Right renal cortex interstitium (tissue), 3 donors: ENCODE measurements at places on chromosomes 11 and 22. TPM values are rescaled to one million over a fixed set of nuclear protein-coding genes. Genes with fewer than 3 reads are reported as not detected.

CBX7 gene
- 8.2 TPM for polyA plus RNA-seq

DNA sequence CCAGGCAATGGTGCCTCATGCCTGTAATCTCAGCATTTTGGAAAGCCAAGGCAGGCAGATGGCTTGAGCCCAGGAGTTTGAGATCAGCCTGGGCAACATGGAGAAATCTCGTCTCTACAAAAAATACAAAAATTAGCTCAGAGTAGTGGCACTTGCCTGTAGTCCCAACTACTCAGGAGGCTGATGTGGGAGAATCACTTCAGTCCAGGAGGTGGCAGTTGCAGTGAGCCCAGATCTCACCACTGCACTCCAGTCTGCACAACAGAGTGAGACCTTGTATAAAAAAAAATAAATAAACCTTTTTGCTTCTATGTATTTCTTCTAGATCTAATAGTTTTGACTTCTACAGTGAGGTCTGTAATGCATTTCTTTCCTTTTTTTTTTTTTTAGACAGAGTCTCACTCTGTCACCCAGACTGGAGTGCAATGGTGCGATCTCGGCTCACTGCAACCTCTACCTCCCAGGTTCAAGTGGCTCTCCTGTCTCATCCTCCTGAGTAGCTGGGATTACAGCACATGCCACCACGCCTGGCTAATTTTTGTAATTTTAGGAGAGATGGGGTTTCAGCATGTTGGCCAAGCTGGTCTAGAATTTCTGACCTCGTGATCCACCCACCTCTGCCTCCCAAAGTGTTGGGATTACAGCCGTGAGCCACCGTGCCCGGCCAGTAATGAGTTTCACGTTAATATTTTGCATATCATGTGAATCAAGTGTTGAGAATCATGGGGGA, 18.1 kb upstream of the RDX start:
- DNase-seq: no peak

PNPLA5 gene
- polyA plus RNA-seq: 0.08 TPM

DNA sequence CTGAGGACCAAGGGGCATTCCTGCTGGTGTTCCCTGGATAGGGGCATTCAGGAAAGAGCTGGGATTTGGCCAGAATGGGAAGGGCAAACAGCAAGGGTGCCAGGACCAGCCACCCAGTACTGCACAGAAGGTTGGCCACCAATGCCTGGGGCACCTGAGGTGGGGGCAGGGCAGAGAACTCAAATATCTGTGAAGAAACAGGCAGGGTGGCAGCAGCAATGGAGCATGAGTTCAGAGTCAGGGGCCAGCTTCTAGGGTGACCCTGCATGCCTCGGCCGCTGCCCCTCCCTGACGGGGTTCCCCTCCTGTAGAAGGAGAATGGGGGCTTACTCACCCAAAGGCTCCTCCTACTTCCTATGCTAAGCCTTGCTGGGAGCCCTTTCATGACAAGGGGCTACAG, 79.3 kb upstream of the SHANK2 start:
- DNase-seq: no peak

GRCh38 chr11:76598426-76598839, 72.1 kb downstream of the LRRC32 start:
- DNase-seq: no peak

OR51A7 gene
- polyA plus RNA-seq: not detected

DNA sequence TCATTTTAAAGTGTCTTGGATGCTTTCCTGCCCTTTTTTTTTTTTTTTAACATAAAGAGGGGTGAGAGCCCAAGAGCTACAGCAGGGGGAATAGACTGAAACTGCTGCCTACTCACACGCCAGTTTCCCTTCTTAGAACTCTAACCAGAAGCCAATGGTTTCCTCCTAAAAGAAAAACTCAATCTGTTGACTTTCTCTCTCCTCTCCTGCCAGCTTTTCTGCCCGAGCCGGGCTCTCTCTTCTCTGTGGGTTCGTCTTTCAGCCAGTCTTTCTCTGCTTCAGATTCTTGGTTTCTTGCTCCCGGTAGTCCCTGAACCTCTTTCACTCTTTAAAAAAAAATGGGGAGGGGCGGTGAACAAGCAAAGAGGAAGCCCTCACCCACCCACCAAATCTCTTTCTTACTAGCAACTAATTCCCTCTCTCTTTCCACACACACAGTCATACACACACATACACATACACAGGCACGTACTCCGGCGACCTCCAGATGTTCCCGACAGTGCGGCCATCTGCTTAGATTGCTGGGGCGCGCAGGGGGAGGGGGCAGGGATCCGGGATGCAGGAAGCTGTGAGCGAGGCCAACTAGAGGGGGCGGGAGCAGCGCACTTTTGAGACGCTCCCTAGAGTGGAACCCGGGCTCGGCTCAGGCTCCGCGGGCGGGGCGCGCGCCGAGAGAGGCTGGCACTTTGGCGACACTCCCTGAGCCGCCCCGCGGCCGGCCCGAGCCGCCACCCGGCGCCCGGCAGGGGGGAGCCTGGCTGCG, 444 bp upstream of the TSKU start:
- peak; percentile 80 for DNase-seq

INPP5J gene
- polyA plus RNA-seq: 3.5 TPM
